ENCODE measurements at places on chromosomes 3 and 15. TPM values are rescaled to one million over a fixed set of nuclear protein-coding genes. Genes with fewer than 3 reads are reported as not detected.

Gene PP2D1
- total RNA-seq = not detected

Gene SAMD7
- not detected for total RNA-seq

Gene TRH
- not detected for total RNA-seq

Gene TSPAN3
- total RNA-seq = 13.9 TPM

Gene VILL
- 18.7 TPM for total RNA-seq

Gene SI
- not detected for total RNA-seq

Gene PCYT1A
- 74.9 TPM for total RNA-seq

Gene ALAS1
- 62.1 TPM for total RNA-seq

Gene GOLGA8G
- total RNA-seq = not detected

Gene PAQR9
- total RNA-seq = not detected

Gene KIF15
- 53.2 TPM for total RNA-seq

Gene MAPKAPK3
- 157 TPM for total RNA-seq

Gene HRG
- not detected for total RNA-seq

Gene PPARG
- 2.2 TPM for total RNA-seq

Gene CCR5
- total RNA-seq = 85.3 TPM

Gene SEMA3F
- total RNA-seq = 0.15 TPM

Gene TGM5
- total RNA-seq = 0.28 TPM

Gene GOLGA6A
- total RNA-seq = not detected

Gene FLNB
- 37.9 TPM for total RNA-seq

Gene PIF1
- 46.1 TPM for total RNA-seq

Measured in activated CD4-positive, alpha-beta memory T cell treated with anti-CD3 and anti-CD28 coated beads, Interleukin-2, amount 10 ng/mL, durations not matched to agents 7 days and 5 days (primary cell).